ENCODE measurements at places on chromosomes 5 and 9. TPM values are rescaled to one million over a fixed set of nuclear protein-coding genes. Genes with fewer than 3 reads are reported as not detected.

EIF4EBP3 gene
- total RNA-seq = 6.7 TPM

ZNF608 gene
- not detected for total RNA-seq

OR1J2 gene
- not detected for total RNA-seq

C5orf58 gene
- not detected for total RNA-seq

ARHGEF37 gene
- total RNA-seq = 0.80 TPM

SRD5A1 gene
- 13.9 TPM for total RNA-seq

ADAMTS2 gene
- not detected for total RNA-seq

FAM151B gene
- total RNA-seq = 1.0 TPM

PDLIM7 gene
- 48.3 TPM for total RNA-seq

HBEGF gene
- 7.6 TPM for total RNA-seq

BTNL3 gene
- not detected for total RNA-seq

PCSK1 gene
- not detected for total RNA-seq

SOHLH1 gene
- total RNA-seq = not detected

PCDHGA3 gene
- total RNA-seq = 0.23 TPM

GADD45G gene
- total RNA-seq = 10.9 TPM

MARCOL gene
- total RNA-seq = not detected

MYORG gene
- total RNA-seq = 1.0 TPM

IL4 gene
- total RNA-seq = 4.0 TPM

PCDHGC4 gene
- 0.05 TPM for total RNA-seq

BTNL8 gene
- total RNA-seq = not detected

PRR16 gene
- total RNA-seq = not detected

ESM1 gene
- 0.20 TPM for total RNA-seq

PIP5K1B gene
- 7.0 TPM for total RNA-seq

LCP2 gene
- total RNA-seq = 381 TPM

HK3 gene
- total RNA-seq = 0.39 TPM

CDKN2A gene
- 21.2 TPM for total RNA-seq

KIAA0825 gene
- 1.1 TPM for total RNA-seq

TSSK1B gene
- total RNA-seq = not detected

PCDHGC3 gene
- total RNA-seq = 0.07 TPM

PAPPA gene
- not detected for total RNA-seq

ZBED3 gene
- total RNA-seq = 0.59 TPM

PCAT7 gene
- not detected for total RNA-seq

SLC6A3 gene
- total RNA-seq = 0.41 TPM

ACTBL2 gene
- total RNA-seq = not detected

TEX10 gene
- total RNA-seq = 22.6 TPM

CCNJL gene
- total RNA-seq = not detected

TIMD4 gene
- 1.1 TPM for total RNA-seq

FOXD4L4 gene
- 0.23 TPM for total RNA-seq

C9orf50 gene
- total RNA-seq = not detected

DDX4 gene
- total RNA-seq = 0.98 TPM

SPTAN1 gene
- 333 TPM for total RNA-seq

EXOSC2 gene
- total RNA-seq = 72.8 TPM

FAM163B gene
- total RNA-seq = not detected

CCL19 gene
- total RNA-seq = not detected

HTR1A gene
- total RNA-seq = not detected

JAKMIP2 gene
- 7.6 TPM for total RNA-seq

BRINP1 gene
- total RNA-seq = not detected

PCDHAC1 gene
- total RNA-seq = not detected

ADGRD2 gene
- not detected for total RNA-seq

INSL6 gene
- total RNA-seq = not detected

SPATA6L gene
- total RNA-seq = 0.27 TPM

TTC16 gene
- total RNA-seq = 0.32 TPM

STPG3 gene
- total RNA-seq = not detected

Data from T-helper 2 cell treated with Interferon-gamma antibody and Interleukin-4, amounts not matched to agents 100 ng/mL and 5 ng/mL, for 36 hours (primary cell).